Substantia nigra (tissue), 51 donors: ENCODE measurements at places on chromosomes 12 and 14.

DNA sequence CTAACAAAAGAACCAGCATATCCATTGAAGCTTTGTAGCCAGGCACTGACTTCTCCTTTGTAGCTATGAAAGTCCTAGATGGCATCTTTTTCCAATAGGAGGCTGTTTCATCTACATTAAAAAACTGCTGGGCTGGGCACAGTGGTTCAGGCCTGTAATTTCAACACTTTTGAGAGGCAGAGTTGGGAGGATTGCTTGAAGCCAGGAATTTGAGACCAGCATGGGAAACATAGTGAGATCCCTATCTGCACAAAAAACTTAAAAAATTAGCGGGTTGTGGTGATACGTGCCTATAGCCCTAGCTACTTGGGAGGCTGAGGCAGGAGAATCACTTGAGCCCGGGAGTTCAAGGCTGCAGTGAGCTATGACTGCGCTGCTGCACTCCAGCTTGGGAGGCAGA, 167.7 kb downstream of the CALM1 start:
- DNase-seq = no peak

DNA sequence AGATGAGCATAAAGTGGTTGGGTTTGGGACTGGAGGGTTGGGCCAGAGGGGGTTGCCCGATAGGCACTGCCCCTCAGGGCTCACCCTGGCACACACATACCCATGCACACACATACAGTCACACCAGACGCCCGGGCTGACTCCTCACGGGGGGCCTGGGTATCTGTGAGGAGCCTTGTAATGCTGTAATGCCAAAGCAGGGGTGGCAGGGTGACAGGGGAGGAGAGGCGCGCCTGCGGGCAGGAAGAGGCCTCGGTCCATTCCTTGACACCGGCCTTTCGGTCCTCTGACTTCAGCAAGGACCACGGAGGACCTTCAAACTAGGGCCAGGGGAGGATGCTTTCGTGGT, 375 bp downstream of the FAIM2 start:
- DNase-seq = no peak

DNA sequence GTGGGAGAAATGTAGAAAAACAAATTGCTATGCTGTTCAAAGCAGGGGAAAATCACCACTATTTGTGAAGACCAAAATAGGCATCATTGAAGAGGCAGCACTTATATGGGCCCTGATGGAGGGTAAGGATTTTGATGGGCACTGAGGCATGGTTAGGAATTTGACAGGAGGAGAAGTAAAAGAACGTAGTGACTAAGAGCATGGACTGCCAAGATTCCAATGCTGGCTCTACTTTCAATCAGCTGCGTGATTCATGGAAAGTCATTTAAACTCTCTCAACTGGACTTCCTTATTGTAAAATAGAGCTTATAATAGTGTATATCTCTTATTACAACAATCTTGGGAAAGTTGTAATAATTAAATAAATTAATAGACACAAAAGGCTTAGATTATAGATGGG, 267.7 kb upstream of the G2E3 start:
- DNase-seq = no peak

GRCh38 chr12:95072900-95073697, at the start of gene NR2C1:
Gene NR2C1, minus strand, starts transcription at chr12:95073618. Its CDS starts 6,234 bp downstream, at chr12:95067384.
- peak; percentile 91 for DNase-seq

- DNase-seq = no peak
Observed at GRCh38 chr12:58915037-58915436, 5.3 kb downstream of the LRIG3 start.

DNA sequence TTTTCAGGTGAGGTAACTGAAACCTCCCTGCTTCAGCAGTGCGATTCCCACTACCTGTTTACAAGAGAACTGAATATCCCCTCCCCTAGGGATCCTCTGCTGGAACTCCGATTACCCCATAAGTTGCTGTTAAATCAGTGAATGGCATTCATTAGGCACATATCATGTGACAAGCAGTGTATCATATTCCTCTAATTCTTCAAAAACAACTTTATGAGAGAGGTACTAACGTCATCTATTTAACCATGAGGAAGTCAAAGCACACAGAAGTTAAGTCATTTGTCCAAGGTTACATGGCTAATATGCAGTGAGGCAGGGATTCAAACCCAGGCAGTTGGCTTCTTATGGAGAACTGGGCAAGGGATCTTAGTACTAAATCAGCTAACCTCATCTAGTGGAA, 43.9 kb upstream of the PCED1B start:
- no peak for DNase-seq

DNA sequence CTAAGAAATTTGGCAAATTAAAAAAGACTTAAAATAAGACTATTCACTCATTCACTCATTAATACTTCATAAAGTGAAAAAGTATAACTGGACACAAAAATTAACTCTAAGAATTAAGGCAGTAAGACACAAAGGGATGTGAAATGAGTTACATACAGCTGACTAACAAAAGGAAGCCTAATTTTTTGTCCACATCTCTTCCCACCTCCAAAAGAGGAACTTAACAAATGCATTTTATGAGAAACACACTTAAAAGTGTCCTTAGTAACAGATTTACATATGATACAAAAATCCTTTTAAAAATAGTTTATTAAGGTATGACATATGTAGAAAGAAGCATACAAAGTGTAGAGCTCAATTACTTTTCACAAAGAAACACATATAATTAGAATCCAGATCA, 88.9 kb downstream of the NUMB start:
- no peak for DNase-seq

GRCh38 chr12:4331842-4332241, 10.8 kb downstream of the TIGAR start:
- DNase-seq = no peak

DNA sequence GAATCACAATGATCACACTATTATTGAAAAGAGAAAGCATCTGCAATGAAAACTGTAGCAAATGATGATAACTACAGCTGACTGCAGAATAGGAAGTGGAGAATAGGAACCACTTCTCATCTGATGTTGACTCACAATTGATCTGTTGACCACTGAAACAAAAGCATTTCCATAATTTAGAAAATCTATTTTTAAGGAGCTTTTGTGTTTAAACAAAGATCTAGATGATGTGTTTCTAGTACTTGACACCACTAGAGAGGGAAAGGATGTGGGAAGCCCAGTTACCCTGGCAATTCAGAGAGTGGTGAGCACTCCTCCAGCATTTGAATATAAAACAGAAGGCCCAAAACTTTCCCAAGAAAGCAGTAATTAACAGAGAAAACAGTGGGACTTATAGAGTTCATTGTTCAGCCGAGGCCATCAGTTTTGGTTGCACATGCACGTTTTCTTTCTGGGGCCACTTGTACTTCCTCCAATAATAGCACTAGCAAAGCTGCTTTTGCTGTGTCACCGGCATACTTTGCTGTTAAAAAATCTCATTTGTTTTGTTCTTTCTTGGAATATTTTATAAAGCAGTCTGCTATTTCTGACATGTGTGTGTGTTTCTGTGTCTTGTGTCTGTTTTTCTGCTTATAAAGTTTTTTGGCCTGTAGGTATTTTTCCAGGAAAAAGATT, 76.1 kb upstream of the HECTD1 start:
- DNase-seq = no peak

- no peak for DNase-seq
Observed at GRCh38 chr14:97832776-97833175, 1035.6 kb downstream of the VRK1 start.

DNA sequence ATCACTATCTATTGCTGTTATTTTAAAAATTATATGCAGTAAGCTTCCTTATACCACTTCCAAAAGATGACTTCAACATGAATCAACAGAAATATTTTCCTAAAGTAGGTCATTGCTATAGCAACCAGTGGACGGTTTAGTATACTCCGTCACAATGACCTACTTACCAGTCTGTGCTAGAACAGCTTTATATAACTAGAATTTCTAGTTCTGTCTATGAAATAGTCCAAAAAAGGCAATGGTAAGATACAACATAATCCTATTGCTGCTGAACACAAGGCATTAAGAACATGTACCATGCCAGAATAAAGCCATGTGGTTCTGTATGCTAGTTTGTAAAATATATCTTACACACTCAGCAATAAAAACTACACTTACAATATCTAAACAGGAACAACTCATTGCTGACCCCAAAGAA, 40.7 kb upstream of the MTERF2 start:
- DNase-seq = no peak

DNA sequence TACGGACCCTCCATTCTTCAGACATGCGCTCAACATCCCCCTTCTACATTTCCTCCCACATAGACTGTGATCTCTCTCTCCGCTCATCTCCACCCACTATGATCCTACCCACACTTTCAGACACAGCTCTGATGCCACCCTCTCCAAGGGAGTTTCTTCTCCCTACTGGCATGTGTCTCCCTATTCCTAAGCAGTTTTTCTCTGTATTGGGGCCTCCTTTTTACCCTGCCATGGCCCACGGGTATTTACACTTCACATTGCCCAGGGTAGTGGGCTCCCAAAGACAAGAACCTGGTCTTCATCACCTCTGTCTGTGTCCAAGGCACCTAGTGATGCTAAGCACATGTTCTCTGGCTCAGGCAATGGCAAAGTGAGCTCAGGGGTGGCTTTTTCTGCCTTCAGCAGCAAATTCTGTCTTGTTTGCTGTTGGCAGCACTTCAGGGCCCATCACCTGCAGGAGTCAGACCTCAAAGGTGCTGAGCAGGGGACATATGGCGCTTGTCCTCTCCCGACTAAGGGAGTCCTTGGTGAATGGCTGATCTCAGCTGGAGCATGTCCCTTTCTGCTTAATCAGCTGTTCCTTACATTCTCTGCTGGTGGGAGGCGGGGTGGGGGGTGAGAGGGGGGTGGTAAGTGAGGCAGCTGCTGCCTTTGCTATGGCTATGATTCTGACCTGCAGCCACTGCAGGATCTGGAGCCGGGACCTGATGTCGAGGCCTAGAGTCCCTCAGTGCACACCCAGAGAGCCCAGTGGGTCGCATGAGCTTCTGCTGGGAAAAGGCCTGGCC, 256.8 kb downstream of the PCNX1 start:
- DNase-seq = no peak

DNA sequence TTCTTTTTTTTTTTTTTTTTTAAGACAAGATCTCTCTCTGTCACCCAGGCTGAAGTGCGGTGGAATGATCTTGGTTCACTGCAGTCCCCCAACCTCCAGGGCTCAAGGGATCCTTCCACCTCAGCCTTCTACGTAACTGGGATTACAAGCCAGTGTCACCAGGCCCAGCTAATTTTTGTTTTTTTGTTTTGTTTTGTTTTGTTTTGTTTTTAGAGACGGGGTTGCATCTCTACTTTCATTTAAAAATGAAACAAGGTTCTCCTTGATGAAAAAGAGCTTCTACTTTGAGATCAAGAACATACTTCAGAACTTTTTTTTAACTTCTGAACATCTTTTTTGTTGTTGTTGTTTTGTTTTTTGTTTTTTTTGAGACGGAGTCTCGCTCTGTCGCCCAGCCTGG, 121.7 kb upstream of the PRB2 start:
- no peak for DNase-seq

GRCh38 chr14:97221572-97222285, 424.5 kb downstream of the VRK1 start:
- DNase-seq = no peak

- no peak for DNase-seq
Observed at GRCh38 chr12:32644431-32644830, 34.7 kb upstream of the DNM1L start.

DNA sequence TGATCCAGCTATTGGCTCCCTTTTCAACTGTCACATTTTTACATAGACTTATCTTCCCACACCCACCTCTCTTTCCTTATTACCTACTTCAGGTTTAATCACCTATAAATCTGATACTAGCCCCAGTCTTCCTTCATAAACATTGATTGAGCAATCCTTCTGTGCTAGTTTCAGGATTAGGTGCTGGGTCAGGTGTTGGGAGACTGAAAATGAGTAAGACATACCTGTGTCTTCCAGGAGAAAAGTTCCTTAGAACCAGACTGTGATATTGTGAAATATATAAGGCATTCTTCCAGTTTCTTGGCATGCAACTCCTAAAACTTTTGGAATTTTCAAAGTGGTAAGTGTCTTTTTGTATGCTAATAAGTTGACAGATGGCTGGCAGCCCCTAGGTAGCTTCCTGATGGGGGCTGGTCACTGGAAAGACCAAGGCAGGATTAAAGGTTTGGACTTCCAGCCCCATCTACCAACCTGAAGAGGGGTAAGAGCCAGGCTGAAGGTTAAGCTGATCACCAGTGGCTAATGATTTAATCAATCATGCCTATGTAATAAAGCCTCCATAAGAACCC, 4.6 kb downstream of the ANO6 start:
- no peak for DNase-seq

DNA sequence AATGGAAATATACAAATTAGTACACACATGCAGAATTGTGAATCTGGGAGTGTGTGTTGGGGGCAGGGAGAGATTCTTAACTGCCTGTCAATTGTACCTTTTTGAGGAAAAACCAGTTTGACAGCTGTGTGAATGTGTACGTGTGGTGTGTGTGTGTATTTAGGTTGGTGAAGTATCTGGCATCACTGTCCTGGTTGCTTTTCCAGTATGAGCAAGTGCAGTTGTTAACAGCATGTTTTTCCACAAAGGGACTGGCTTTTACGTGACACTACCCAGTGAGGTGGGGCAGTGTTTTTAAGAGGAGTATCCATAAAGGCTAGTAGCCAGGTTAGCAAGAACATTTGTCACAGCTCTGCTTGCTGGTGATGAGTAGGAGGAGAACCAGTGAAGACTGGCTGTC, 56.1 kb downstream of the DAAM1 start:
- no peak for DNase-seq

DNA sequence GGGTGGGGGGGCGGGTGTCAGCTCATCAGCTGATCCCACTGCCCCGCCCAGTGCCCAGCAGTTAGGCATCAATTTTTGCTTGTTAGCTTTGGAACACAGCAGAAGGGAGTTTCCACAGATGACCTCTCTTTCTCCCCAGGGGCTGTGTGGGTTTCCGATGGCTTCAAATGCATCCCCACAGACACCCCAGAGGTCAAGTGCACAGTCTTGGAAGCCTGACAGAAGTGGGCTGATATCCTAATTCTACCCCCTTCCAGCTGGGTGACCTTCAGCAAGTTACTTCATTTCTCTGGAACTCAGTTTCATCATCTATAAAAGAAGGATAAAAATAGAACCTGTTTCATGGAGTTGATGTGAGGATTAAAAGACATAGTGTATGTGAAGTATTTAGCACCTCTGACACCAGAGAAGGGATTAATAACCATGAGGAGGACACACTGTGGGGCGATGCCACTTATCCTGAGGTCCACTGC, 22.0 kb downstream of the TTC9 start:
- no peak for DNase-seq

GRCh38 chr12:131980263-131980662, 30.5 kb downstream of the EP400 start:
- DNase-seq = no peak

DNA sequence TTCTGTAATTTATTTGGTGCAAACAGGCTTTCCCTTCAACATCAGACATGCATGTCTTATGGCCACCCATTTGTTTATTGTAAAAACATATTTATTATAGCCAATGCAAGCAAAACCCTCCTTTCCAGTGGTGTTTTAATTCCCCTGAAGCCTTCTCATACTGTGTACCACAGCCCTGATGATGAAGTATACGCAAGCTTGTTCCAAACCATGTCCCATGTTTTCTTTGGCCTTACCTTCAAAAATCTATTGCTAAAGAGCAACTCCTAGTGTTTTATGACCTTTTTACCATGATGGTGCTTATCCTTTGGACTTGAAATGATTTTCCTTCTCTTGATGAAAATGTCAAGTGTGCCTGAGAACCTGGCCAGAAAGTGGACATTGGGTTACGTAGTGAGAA, 85.9 kb upstream of the CCDC91 start:
- DNase-seq = no peak
